NCI-H460 (cell line): ENCODE measurements at places on chromosomes 6 and 20. TPM values are rescaled to one million over a fixed set of nuclear protein-coding genes. Genes with fewer than 3 reads are reported as not detected.

DNA sequence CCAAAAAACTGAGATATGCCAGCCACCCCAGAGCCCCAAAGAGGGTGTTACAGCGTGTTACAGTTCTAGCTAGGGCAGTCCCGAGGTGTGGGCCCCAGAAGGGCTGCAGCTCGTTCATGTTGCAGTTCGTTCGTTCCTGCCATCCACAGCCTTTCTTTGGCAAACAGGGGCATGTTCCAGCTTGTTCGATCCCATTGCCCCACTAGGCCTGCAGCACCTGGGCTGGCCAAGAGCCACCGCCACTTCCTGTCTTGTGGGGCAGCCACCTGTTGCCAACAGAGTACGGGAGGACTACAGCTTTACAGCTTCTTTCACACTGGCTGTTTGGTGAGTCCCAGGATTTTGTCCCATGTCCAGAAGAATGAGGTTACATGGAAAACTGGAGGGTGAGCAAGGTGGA is 198.1 kb downstream of the MMUT start:
- no peak for DNase-seq

- no peak for DNase-seq
Measured at GRCh38 chr6:56868687-56869086, 86.2 kb upstream of the BEND6 start.

GRCh38 chr6:19999319-20000191 is 162.4 kb downstream of the ID4 start:
- DNase-seq, result peak; percentile 3

DNA sequence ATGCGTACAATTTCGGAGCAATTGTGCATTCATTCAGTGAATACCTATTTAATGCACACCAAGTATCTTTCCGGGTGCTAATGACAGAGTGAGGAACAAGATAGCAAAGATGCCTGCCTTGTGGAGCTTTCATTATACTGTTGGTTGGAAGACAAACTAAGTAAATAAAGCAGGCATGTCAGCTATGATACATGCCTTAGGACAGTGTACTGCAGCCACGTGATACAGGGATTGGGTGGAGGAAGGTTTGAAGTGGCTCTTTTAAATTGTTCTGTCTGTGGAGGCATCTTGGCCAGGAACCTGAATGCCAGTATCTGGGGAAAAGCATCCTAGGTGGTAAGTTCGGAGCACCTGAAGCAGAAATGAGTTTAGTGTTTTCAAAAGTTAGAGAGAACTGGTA is 3.0 kb upstream of the OTOR start:
- DNase-seq, result no peak

DNA sequence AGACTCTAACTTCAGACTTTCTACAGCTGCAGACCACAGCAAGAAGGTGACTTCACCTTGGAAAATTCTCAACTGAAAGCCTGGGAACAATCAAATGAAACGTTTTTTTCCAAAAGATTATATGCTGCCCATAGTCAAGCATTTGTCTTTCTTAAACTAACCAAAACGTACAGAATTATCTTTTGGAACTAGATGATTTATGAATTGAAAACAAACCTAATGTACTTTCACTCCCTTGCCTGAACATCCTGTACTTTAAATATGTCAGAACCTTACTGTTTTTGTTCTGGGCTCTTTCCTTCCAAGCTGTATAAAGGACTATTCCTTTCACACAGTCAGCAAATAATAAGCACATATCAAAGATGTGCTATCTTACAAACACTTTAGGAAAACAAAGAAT is 62.4 kb upstream of the TNFAIP3 start:
- no peak for DNase-seq

DNA sequence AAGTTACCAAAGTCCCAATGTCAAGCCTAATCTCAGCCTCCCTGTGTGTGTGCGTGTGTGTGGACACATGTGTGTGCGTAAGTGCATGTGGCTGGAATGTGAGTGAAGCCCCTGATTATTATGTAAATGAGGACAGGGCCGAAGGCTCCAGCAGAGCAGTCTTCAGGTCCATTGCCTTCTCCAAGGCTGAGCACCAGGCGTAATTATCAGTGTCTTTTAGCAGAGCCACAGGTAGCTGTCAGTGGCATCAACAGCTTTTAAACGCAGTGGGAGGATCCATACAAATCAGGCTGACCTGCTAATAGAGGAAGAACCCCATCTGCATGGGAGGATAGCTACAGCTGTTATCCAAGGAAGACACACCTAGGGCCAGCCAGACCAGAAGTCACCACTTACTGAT is 324.3 kb upstream of the MOCS1 start:
- DNase-seq, result no peak

- DNase-seq, result no peak
Measured at GRCh38 chr6:157995458-157995857, 13.8 kb downstream of the SYNJ2 start.

GRCh38 chr6:116741571-116741970 is 23.9 kb downstream of the FAM162B start:
- no peak for DNase-seq

- no peak for DNase-seq
Measured at GRCh38 chr6:150301846-150302519, 66.8 kb upstream of the IYD start.

DNA sequence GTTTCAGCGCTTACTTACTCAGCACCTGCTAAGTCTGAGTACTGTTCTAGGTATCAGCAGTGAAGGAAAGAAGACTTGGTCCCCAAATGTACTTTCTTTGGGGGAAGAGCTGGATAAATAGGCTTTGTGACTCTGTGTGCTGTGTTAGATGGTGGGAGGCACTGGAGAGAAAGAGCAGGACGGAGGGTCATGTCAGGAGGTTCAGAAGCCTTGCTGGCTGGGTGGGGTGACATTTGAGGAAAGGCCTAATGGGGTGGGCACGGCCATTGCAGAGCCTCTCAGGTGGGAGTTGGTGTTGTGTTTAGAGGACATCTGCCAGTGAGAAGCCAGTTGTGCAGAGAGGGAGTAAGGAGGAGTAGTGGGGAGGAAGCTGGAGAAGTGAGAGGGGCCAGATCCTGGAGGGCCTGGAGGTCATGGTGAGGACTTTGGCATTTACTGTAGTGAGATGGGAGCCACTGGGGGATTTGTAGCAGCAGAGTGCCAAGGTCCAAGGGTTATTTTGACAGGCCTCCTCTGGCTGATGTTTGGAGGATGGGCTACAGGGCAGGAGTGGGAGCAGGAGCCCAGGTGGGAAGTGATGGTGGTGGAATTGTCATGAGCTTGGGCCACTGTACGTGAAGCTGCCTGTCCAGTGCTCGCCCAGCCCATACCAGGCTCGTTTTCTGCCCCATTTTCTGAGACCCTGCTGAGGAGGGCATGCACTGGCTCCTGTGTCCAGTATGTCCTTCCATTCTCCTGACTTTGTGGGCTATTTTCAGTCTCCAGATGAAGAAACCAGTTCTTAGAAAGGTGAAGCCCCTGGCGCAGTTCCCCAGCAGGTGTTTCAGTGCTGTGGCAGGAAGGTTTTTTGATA is 886 bp downstream of the SDCBP2 start:
- DNase-seq, result no peak

GRCh38 chr20:58449681-58450221 is 60.7 kb downstream of the VAPB start:
- DNase-seq, result no peak

DNA sequence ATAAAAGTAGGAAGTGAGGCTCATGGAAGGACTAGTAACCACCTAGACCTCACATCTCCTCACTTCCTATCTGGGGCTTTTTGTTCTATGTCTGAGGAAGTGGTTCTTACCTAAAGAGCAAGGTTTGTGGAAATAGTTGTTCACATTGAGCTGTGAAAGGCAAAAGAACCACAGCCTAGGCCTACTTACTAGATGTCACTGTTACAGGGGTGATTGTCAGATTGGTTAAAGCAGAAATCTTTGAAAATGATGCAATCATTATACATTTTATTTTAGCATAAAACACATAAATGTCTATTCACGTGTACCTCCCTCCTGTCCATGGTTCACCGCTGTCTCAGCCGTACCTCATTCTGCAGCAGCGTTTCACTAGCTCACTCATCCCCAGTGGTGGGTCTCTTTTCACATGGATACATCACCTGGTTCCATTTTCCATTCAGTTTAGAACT is 268.8 kb downstream of the TMEM242 start:
- no peak for DNase-seq

- peak; percentile 1 for DNase-seq
Measured at GRCh38 chr6:133502441-133503335, 261.5 kb downstream of the EYA4 start.

- DNase-seq, result no peak
Measured at GRCh38 chr6:20427856-20428255, 26.2 kb downstream of the E2F3 start.

GRCh38 chr20:1915725-1916124 is 20.5 kb downstream of the SIRPA start:
- no peak for DNase-seq

- no peak for DNase-seq
Measured at GRCh38 chr6:156065849-156066248, 610.2 kb upstream of the NOX3 start.

DNA sequence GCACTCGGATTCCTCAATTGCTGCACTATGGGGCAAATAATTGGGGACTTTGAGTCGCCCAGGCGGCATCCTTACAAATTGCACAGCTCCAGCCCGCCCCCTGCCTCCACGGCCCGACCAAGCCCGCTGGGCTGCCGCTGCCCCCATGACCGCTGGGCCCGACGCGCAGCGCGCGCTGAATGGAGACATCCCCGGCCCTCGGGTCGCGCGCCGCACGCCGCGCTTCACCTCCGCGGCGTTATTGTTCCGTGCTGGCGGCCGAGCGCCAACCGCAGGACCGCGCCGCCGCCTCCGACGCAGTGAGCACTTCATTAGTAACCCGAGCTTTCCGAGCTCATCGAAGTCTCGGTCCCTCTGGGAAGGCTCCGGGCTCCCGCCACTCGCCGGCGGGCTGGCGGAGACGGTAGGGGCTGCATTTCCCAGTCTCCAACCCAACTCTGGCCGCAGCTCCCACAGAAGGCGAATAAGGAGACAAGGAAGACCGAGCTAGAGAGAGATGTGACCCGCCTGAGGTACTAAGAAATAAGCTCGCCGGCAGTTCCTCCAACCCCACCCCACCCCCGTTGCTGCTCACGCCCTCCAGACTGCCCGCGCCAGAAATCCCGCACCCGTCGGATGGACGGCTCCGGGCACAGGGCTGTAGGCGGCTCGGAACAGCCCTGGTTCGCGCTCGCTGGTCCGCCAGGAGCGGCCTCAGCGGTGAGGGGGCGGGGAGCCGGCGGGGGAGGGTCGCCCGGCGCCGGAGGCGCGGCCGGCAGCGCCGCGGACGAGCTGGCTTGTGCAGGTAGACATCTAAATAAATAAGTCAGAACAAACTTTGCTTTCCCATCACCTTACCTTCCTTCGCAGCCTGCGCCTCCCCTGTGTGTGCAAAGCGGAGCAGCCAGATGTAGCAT is 703 bp downstream of the EPHA7 start:
- no peak for DNase-seq

- no peak for DNase-seq
Measured at GRCh38 chr6:44045672-44046015, 81.6 kb downstream of the MRPL14 start.

GRCh38 chr6:106693418-106693817 is 64.0 kb downstream of the QRSL1 start:
- DNase-seq, result no peak

GRCh38 chr6:28251661-28252008 is 434 bp downstream of the ZKSCAN4 start:
- no peak for DNase-seq

DNA sequence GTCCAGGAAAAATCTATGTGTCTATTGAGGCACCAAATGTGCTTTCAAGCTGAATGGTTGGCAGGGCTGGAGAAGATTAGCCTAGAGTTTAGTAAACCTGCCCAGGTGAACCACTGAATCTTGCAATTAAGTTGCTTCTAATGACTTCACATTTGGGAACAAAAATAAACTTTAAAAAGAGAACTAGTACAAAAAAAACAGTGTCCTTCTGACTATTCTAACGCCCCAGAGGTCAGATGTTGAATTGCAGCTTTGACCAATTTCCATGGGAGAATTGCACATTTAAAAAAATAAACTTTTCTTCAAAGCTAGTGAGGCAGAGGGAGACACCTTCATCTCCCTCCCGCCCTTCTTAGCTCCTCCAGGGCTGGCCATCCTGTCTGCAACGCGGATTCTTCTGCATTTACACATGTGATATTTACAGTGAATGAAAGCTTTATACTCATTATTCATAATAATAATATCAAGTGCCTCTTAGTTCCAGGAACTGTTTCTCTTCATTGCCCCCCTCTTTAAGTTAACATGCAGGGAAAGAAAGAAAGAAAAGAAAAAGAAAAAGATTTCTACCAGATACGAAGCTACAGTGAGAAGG is 270.2 kb downstream of the SMOC2 start:
- DNase-seq, result no peak

HIVEP2 gene
- 2.3 and 2.7 TPM in 2 replicates for total RNA-seq

CD109 gene
- 36.3 and 43.6 TPM in 2 replicates for total RNA-seq

HTR1B gene
- 2.2 and 2.7 TPM in 2 replicates for total RNA-seq

LINC00237 gene
- total RNA-seq, result not detected in 2 replicates
